ENCODE measurements at places on chromosomes 5 and 9.

GRCh38 chr5:6995115-6995514, 281.9 kb downstream of the TENT4A start:
- H3K4me3 ChIP-seq = no peak overlapping the region
- no peaks in the 10 kb centered on the region for H3K4me1 ChIP-seq

- no peaks in the 10 kb centered on the region for H3K27me3 ChIP-seq
- no peak for DNase-seq
- H3K4me1 ChIP-seq = no peaks in the 10 kb centered on the region
- no peak overlapping the region for H3K4me3 ChIP-seq
- H3K36me3 ChIP-seq = no peaks in the 10 kb centered on the region
These were observed 92.9 kb upstream of the IQGAP2 start for GRCh38 chr5:76310208-76310607.

DNA sequence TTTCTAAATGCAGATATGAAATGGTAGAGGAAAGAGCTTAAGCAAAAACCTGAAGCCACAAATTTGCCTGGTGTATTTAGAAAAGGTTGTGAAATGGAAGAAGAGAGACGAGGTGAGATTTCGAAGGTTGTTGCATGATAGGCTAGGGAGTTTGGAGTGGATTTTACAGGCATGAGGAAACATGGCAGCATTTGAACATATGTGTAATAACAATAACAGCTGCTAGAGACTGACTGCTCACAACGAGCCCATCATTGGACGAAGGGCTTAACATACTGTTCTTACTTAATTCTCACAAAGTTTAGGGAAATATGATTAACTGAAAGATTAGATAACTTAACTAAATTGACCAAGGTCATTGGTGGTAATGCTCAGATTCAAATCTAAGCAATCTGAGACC, 108.1 kb downstream of the JAKMIP2 start:
- H3K36me3 ChIP-seq = no peaks in the 10 kb centered on the region
- H3K4me3 ChIP-seq = no peak overlapping the region
- H3K27me3 ChIP-seq = no peaks in the 10 kb centered on the region

DNA sequence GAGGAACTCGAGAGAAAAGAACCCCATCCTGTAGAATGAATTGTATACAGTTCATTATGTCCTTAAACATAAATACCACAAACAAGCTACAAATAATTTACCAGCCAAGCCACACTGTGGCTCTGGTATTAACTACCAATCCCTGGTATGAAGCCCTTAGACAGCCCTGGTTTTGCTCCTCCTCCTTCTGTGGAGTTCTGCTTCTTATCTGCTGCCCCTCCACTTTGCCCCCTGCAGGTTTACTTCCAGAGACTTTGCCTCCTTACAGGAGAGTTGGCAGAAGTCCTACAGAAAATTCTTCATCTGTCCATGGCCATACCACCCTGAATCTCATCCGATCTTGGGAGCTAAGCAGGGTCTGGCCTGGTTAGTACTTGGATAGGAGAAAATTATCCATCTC, 219.8 kb downstream of the ACTL7B start:
- no peaks in the 10 kb centered on the region for H3K27me3 ChIP-seq
- H3K27ac ChIP-seq = no peak overlapping the region
- H3K36me3 ChIP-seq = no peaks in the 10 kb centered on the region
- DNase-seq = no peak

DNA sequence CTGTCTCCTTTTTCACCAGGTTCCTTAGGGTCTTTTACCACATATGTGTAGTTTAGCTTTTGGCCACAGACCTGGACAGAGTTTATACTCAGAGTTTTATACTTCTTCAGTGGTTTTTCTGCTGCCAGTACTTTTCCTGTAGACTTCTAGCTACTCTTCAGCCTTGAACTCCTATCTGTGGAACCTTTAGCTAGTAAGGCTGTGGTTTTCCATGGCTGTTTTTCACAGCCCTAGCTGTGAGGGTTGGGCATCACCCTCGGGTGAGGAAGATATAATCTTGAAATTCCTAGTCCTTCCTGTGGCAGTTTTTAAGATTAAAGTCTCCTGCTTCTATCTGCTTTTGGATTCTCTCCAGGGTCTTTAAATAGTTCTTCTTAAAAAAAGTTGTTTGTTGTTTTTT, 109.1 kb downstream of the FGF1 start:
- no peak for DNase-seq
- H3K4me3 ChIP-seq = no peak overlapping the region
- H3K4me1 ChIP-seq = no peaks in the 10 kb centered on the region
- H3K36me3 ChIP-seq = no peaks in the 10 kb centered on the region
- no peak overlapping the region for H3K27ac ChIP-seq

DNA sequence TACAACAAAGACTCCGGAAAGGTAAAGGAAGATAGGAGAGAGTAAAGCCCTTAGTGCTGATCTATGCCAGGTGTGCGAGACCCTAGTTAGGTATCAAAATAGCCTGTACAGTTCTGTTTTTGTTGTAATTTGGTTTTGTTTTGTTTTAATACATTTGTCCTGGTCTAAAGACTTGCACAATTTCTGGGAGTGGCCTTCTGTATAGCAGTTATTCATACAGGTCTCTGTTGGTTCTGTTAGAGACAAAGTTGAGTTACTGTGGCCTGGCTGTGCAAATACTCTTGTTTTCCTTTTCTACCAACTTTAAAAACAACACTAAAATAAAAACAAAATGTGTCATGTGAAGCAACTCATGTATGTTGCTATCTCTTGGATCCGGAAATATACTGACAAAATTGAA, 163.6 kb downstream of the COMMD10 start:
- no peaks in the 10 kb centered on the region for H3K27me3 ChIP-seq
- H3K4me3 ChIP-seq = no peak overlapping the region
- DNase-seq = no peak
- no peaks in the 10 kb centered on the region for H3K4me1 ChIP-seq
- H3K36me3 ChIP-seq = no peaks in the 10 kb centered on the region
- H3K27ac ChIP-seq = no peak overlapping the region

- H3K4me3 ChIP-seq = no peak overlapping the region
- H3K27me3 ChIP-seq = no peaks in the 10 kb centered on the region
- no peaks in the 10 kb centered on the region for H3K36me3 ChIP-seq
- H3K4me1 ChIP-seq = no peaks in the 10 kb centered on the region
- no peak for DNase-seq
These were observed 14.2 kb upstream of the FRRS1L start for GRCh38 chr9:109181284-109181683.

GRCh38 chr5:132272311-132273210, 15.1 kb downstream of the PDLIM4 start:
- no peaks in the 10 kb centered on the region for H3K36me3 ChIP-seq
- H3K27me3 ChIP-seq = no peaks in the 10 kb centered on the region
- DNase-seq = peak; percentile 49
- no peak overlapping the region for H3K4me3 ChIP-seq
- H3K4me1 ChIP-seq = no peaks in the 10 kb centered on the region
- H3K27ac ChIP-seq = no peak overlapping the region

DNA sequence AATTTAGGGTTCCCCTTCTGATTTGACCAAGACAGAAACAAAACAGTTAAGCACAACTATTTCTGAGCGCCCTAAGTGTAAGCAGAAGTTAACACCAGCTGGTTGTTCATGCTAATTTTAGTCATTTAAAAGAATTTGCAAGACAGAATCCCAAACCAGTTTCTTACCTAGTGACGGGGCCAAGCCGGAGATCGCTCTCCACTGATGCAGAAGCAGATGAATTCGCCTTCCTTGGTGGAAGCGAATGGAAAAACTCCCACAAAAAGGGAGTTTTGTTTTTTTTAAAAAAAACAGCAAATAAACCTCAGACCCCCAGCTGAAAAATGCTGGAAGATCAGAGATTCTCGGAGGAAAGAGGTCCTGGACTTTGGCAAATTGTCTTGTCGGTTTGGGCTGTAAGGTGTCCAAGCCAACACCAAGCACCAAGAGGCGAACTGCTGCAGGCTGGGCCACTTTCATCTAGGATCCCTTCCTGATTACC, 47.4 kb upstream of the GLDC start:
- H3K27me3 ChIP-seq = no peaks in the 10 kb centered on the region
- H3K36me3 ChIP-seq = no peaks in the 10 kb centered on the region
- no peak overlapping the region for H3K4me3 ChIP-seq
- no peak for DNase-seq
- H3K27ac ChIP-seq = no peak overlapping the region

DNA sequence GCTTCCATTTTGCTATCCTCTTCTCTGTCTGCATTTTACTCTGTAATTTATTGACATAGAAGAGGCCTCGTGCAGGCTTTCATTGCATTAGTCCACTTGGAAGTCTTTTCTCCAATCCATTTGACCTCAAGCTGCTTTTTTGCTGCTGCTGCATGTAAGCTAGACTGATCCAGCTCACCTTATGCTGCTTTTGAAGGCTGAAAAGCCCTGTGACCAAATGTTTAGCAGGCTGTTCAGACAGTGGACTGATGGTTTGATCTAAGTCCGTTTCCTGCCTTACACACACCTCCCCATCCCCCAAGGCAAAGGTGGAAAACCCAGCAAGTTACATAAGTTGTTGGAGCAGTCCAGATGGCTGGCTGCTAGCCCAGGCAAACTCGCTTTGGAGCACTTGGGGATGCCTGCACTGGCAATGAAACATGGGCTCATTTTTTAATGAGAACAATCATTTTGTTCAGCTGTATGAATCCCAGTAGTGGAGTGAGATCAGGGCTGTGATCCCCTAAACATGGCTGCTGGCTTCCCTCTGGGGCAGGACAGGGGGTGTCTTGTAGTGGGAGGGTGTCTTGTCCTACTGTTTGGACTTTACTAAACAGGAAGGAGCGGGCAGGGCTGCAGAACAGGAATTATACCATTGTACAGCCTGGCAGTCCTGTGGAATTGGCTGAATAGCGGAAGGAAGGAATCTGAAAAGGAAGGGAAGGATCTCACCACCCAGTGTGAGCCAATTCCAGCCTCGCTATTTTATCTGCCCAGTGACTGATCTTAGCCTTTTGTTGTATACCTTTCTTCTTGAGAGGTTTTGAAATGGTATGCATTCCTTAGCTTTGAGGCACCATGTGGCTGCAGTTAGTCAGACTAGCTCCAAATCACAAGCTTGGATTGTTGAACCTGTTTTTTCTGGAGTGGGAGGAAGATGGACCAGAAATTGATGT, 212.0 kb downstream of the ARHGAP26 start:
- no peaks in the 10 kb centered on the region for H3K27me3 ChIP-seq
- H3K4me1 ChIP-seq = peaks cover 11% of the 10 kb centered on the region
- H3K27ac ChIP-seq = peak overlapping the region; percentile 32
- peak; percentile 68 for DNase-seq

Measured in ovary (tissue), 10 donors.